ENCODE measurements at places on chromosomes 4 and X.
A peak's percentile ranks its signal among the peaks of the same experiment; 100 is the strongest.

DNA sequence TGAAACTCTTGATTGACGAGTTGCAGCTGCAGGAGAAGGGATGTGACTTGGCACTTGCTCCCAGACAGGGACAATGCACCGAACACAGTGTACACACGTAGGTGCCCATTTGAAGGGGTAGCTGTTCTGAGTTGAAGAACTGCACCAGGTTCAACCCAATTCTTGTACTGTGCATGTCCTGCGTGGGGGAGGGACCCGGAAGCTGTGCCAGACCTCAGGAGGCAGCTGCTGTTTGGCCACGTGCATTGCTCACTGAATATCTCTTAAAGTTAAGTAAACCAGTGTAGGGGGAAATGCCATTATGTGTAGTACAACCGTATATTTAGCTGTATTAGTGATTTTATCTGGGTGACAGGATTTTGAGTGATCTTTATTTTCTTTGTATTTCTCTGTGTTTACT lies 12.0 kb upstream of the RBBP7 start:
- no peak for DNase-seq

DNA sequence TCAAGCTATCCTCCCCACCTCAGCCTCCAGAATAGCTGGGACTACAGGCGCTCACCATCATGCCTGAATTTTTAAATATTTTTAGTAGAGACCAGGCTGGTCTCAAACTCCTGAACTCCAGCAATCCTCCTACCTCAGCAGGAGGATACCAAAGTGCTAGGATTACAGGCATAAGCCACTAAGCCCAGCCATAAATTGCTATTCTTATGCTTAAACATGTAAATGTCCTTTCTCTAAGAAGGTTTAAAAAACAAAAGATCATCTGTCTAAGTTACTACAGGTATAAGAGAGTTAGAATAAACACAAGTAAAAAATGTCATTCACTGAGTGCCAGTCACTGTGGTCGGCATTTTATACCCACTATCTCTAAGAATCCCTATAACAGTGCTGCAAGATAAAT lies 28.3 kb downstream of the PRMT9 start:
- DNase-seq: no peak

- no peak for DNase-seq
These were observed 298.6 kb upstream of the LDB2 start for GRCh38 chr4:17197070-17197469.

- no peak for DNase-seq
These were observed 2.4 kb upstream of the TADA2B start for GRCh38 chr4:7040765-7041164.

DNA sequence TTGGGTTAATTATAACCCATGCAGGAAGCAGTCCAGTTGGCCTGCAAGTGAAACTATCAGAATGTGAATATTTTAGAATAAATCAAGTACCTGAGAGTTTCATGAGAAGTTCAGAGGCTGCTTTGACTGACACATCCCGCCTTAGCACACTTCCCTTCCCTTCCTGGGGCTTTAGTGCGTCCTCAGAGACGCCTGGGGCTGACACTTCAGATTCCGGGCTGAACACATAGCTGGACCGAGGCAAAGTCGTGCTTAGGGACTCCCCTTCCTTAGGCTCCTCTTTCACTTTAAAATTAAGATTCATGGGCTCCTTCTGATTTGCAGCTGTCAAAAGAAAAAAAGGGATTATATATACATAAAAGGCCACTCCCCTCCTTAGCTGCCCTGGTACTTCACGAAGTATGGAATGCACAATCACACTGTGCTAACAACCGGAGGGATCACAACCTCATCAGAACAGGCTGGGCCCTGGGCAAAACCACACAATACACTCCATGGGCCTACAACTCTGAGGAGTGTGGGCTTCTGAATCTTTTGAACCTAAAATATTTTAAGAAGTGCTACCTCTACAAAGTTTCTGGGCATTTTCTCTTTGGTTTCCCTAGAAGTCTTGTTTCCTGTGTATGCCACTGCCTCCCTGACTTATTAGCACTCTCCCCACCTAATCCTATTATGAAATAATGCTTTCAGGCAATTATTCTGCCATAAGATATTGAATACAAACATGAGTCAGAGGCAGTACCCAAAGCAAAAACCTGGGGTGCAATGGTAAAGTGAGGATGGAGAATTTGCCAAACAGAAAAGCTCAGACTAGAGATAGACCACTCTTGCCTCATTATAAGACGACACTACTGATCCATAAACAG lies 68.2 kb downstream of the ZNF827 start:
- no peak for DNase-seq

GRCh38 chr4:151205722-151206121 lies 71.2 kb upstream of the PRSS48 start:
- no peak for DNase-seq

- DNase-seq: no peak
These were observed 37.4 kb downstream of the OCRL start for GRCh38 chrX:129577473-129577872.

DNA sequence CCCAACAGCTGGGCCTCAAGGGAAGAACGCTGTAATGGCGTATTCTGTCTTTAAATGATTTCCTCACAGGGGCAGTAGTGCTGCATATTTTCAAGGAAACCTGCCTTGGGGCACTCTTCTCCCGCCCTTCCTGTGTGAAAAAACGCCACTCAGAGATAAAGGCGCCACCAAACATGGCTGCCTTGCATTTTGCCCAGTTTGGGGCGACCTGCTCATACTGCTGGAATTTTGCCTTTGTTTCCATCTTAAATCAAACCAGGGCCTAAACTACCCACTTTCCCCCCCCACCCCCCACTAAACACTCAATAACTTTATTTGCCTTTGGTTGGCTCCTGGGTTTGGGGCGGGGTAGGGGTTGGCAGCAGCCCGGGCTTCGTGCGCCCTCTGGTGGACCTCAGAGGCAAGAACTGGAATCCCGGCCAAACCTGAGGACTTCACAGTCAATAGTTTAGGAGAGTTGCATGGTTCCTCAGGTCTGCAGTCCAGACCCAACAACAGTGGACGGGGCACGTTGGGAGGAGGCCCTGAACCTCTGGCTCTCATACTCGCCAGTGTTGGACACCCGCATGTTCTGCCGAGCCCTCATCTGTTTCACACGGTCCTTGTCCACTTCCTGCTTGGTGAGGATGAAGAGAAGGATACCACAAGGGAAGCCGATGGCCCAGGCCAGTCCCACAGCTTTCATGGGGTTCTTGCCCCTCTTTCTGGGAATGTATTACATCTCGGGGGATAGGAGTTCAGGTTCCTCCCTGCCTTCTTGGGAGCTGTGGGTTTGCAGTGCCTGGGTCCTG lies 220.1 kb upstream of the STK26 start:
- DNase-seq: no peak

- DNase-seq: no peak
These were observed 95.8 kb downstream of the GEMIN8 start for GRCh38 chrX:13933851-13934250.

DNA sequence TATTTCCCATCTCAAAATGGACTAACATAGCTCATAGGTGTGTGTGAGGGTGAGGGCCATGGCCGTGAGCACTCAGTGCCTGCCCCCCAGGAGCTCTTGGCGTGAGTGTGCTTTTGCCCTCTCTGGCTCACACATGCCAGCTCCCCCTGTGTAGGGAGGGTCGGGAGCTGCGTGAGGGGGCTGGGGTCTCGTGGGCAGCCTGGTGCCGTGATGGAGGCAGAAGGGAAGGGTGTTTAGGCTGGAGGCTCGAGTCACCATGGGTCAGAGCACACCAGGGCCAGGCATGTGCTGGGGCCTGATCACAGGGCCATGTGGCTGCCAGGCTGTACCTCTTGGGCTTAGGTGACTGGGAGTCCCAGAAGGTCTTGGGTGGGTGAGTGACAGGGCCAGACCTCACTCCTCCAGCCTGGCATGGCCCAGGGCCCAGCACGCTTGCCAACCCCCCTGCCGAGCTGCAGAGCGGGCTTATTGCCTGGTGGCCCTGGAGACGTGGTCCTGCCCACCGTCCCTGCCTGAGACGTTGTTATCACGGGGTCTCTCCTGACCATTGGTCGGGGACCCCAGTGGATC lies 44.0 kb downstream of the ADRA2C start:
- no peak for DNase-seq

DNA sequence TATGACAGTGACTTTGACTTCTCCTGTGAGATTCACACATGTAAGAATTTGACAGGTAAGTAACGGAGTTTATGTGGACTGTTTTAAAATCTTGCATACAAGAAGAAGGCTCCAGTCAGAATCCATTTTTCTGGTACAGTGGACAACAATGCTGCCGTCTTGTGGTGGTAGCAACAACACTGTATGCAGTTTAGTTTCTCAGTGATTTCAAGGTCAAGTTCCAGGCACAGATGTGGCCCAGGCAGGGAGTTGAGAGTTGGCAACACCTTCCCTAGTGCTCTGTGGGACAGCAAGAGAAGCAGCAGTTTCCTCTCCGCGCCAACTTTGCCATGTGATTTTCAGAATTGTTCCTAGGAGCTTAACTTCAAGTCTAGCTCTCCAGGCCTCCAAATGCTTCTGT lies 56.0 kb upstream of the STPG2 start:
- no peak for DNase-seq

GRCh38 chrX:49754233-49754857 lies 58.6 kb upstream of the PAGE1 start:
- peak; percentile 12 for DNase-seq

DNA sequence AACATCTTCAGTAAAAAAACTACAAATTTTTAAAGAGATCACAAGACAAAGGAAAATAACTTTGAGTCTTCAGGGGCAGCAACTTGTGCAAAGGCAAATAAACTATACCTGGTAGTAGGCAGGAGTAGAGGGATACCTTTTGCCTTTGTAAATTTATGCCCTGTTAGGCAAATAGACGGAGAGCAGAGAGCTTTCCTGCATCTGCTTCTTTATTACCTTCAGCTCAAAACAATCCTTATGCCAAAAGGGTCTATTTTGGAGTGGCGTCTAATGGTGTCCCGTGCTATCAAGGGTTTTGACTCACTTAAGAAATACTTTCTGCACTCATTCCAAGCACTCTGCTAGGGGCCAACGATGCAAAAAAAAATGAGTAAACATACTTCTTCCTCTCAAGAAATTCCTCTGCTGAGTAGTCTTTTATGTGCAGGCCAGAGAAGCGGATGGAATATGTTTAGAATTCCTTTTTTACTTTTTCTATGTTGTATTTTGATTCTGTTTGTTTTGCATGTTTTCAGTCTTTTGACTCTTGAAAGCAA lies 131.9 kb downstream of the ANXA5 start:
- DNase-seq: no peak

DNA sequence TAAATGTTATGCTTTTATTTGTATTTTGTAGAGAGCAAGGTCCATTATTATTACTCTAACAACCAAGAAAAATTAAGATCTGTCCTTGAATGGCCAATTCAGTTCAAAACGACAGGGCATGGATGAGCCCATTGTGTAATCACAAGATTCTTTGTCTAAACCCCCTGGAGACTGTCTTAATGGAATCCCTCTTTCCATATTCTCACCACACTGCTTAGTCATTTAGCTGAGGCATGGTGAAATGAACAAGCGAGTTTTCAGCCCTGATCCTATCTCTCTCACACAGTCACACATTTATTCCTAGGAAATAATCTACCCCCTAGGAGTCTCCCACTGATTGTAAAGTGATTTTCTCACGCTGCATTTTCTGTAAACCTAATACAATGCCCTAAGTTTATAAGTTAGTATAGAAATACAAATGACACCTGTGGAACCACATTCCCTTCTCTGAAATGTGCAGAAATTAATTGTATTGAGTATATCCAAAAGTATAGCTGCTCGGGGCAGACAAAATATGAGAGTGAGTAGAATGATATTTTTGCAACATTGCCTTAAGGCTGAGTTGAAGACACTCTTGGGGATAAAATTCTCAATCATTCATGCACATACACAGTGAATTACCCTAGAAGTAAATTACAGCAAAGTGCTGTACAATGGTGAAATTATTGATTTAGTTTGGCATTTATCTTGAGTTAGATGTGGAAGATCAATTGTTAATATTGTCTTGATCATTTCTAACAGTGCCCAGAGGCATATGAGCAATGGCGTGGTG lies 119.7 kb upstream of the PCDH7 start:
- no peak for DNase-seq

- DNase-seq: peak; percentile 20
These were observed 58.6 kb upstream of the MCF2 start for GRCh38 chrX:139766545-139766983.

- DNase-seq: no peak
These were observed 64.7 kb upstream of the UXT start for GRCh38 chrX:47723689-47724088.

DNA sequence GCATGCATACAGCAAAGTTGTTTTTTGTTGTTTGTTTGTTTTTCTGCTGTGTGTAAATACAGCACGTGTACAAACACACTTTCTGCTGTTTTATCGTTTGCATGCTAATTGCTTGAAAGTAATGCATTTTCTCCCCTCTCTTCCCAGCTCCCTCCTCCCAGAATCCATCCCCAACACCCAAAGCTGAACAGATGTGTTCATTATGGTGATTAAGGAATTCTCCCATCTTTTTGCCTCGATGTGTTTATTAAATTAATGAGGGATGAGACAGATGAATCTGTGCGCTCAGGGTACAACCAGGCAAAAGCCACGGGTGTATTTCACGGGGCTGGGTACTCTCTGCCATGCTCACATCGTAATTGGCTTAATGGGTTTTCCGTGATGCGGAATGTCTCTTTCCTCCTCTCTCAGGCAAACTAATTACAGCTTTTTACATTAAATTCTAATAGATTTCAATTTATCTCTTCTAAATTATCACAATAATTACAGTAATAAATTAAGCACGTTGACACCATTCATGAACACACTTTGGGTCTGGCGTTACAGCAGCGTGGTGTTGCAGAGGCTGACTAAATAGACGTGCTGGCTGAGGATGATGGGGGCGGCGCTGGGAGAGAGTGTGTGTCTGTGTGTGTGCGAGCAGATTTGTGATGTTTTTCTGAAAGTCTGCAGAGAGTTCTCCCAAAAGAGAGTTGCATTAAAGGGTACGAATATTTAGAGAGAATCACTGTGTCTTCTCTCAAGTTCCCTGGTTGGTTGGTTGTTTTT lies 117.7 kb downstream of the CRLF2 start:
- DNase-seq: no peak

- DNase-seq: no peak
These were observed 61.1 kb downstream of the ABCG2 start for GRCh38 chr4:88097301-88097700.

DNA sequence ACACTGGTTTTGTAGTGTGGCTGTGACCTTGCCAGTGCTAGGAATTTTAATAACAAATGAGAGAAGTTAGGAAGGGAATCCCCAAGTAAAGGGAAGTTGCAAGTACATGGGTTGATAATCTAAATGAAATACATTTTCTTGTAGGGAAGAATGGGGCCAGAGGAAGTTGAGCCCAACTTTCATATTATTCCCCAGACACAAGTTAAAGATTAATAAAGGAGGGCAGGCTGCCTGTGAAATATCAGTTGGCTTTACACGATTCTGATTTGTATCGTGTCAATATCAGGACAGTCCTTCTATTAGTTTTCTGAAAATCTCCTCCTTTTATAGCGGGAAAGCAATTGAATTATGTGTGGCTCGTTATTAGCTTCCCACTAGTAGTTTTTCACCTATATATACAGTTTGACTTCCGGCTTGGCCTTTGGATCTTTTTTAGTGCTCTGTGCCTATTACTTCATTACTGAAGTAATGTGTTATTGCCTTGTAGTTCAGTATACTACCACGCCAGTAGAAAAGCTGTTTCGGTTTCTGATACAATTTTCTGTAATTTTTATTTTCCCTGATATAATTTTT lies 1.7 kb downstream of the PDLIM5 start:
- no peak for DNase-seq

- DNase-seq: no peak
These were observed 28.4 kb downstream of the NPNT start for GRCh38 chr4:105923497-105924238.

- DNase-seq: no peak
These were observed 42.4 kb upstream of the GAB1 start for GRCh38 chr4:143294310-143294709.
